Thoracic aorta (tissue), 2 donors: ENCODE measurements at places on chromosomes 1 and 21. TPM values are rescaled to one million over a fixed set of nuclear protein-coding genes. Genes with fewer than 3 reads are reported as not detected.

Gene CRP
- not detected for total RNA-seq

Gene AMY1A
- not detected for total RNA-seq

Gene C8A
- total RNA-seq: not detected

Gene SVBP
- total RNA-seq: 20.9 TPM

Gene WNT3A
- not detected for total RNA-seq

Gene MYBPH
- total RNA-seq: not detected

Gene LAPTM5
- 91.0 TPM for total RNA-seq

Gene RHD
- total RNA-seq: not detected

Gene SERTAD4
- total RNA-seq: 5.8 TPM

Gene SRGAP2C
- 19.1 TPM for total RNA-seq

DNA sequence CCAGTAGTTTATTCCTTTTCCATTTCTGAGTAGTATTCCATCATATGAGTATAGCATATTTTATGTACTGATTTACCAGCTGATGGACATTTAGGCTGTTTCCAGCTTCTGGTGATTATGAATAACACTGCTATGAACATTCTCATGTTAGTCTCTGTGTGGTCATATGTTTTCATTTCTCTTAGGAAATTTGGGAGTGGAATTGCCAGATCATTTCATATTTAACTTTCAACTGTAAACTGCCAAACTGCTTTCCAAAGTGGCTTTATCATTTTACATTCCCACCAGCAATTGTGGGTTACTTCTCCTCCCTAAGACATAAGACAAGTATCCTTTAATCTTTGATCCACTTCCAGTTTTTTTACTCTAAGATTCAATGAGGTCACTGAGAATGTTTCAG is 85.7 kb upstream of the RALGPS2 start:
- DNase-seq: no peak

GRCh38 chr1:169877800-169878491 is 15.8 kb downstream of the SCYL3 start:
- no peak for DNase-seq

- DNase-seq: no peak
These were observed 375 bp upstream of the GJA4 start for GRCh38 chr1:34792424-34792823.

DNA sequence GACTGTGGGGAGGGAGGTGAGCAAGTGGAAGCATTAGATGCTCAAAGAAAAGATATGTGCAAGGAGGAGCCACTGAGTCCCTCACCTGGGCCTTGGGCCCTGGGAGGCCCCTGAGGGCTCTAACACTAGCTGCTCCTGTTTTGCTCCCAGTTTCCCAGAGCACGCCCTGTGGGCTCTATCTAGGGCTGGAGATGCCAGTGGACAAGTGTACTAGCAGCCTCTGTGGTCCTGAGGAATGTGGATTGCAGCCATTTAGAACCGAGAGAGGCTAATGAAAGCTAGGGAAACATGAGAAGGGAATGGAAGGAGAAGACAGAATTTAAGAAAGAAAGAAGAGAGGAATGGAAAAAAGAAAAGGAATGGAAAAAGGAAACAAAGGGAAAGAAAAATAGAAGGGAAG is 10.0 kb upstream of the TBX15 start:
- no peak for DNase-seq

- DNase-seq: no peak
These were observed 8.9 kb downstream of the CACHD1 start for GRCh38 chr1:64478594-64479470.

GRCh38 chr1:155669233-155670162 is 19.1 kb downstream of the YY1AP1 start:
- DNase-seq: no peak

- DNase-seq: no peak
These were observed 8.3 kb upstream of the SYT14 start for GRCh38 chr1:209929751-209930150.

GRCh38 chr1:55245781-55246180 is 30.6 kb upstream of the USP24 start:
- no peak for DNase-seq

DNA sequence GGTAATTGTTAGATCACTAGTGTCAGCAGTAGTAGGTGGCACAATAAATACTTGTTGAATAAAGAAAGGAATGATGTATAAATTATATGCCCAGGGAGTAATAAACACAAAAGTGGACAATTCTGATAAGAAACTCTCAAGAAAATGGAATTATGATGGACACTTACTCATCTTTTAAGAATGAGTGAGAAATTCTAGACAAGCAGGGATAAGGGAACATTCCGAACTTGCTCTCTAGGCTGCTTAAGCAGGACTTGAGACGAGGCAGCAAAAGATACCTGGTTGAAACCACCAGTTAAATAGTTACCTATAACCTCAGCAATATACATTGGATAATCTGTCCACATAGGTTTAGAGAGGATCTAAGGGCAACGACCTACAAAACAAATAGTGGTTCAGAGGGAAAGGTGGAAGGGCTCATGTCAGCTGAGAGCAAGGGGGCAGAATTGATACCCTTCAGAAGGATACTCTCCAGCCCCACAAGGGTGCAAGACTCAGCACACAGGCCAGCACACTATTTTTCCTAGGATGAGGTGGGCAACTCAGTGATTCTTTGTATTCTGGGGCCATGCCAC is 46.3 kb downstream of the XCL2 start:
- DNase-seq: no peak

DNA sequence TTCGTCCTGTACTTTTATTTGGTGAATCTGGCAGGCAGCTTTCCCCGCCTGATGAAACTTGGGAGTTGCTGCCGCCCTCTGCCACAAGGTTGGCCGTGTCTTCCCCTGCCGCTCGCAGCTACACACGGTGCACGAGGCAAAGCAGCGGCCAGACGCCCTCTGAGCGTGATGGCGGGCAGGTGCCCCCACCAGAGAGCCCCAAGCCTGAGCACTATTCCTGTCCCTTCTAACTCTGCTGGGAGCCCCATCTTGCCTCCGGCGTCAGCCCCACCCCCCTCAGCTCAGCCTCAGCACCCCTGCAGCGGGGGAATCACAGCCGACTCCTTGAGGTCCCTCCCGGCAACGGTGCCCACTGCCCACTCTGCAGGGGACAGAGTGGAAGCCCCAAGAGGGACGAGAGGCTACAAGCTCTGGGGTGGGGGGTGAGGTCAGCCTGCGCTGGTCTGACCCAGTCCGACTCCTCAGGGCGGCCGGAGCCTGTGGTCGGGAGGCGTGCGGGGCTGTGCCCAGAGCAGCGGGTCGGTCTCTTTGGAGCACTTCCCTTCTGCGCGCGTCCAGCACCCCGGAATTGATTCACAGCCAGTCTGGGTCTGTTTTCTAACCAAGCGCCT is 41.3 kb downstream of the RIPK4 start:
- DNase-seq: no peak

DNA sequence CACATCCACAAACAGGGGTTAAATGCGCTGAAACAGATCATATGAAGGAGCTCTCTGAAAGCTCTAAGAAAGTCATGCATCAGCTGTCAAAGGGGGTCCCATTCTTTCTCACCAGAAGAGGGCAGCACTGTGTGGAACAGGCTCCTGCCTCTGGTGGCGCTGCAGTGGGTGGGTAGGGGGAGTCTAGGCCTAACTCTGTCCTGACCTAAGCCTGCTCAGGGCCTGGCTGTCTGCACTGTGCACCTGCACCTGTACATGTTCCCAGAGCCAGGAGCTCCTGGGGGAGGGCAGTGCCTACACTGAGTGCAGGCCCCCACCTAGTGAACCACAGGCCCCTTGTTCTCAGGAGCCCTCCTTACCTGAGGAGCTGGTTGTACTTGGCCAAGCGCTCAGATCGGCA is 16.0 kb downstream of the ENO1 start:
- no peak for DNase-seq

- no peak for DNase-seq
These were observed 4.3 kb upstream of the MIIP start for GRCh38 chr1:12015001-12015491.

DNA sequence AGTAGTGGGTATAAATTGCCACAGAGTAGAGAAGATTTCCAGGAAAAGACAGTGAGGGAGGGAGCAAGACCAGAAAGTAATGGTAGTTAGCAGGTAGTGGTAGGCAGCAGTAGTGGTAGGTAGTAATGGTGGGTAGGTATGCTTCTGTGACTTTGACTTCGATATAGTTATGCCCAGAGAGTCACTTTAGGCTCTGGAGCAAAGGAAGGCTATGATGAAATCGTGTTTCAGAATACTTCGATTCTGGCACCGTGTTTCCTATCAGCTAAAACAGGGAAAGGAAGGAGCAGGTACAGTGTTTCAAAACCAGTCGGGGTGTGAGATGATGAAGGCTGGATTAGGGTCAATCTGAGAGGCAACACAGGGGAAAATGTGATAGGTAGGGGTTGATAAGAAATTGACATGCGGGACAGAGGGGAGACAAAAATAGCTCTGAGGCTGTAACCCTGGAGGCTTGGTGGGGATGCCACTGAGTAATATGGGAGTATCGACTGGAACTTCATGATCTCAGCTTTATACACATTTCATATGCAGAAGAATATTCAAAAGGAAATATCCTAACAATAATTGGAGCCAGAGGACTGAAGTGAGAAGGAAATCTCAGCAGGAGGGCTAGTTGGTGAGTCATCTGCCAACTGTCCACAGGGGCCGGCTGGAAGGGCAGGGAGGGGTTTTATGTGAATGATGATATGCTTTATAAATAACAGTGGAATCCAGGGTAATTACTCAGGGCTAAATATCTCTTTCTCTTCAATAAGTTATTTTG is 25.2 kb upstream of the TRIM45 start:
- no peak for DNase-seq

- DNase-seq: no peak
These were observed 170.0 kb upstream of the L1TD1 start for GRCh38 chr1:62024690-62025089.

DNA sequence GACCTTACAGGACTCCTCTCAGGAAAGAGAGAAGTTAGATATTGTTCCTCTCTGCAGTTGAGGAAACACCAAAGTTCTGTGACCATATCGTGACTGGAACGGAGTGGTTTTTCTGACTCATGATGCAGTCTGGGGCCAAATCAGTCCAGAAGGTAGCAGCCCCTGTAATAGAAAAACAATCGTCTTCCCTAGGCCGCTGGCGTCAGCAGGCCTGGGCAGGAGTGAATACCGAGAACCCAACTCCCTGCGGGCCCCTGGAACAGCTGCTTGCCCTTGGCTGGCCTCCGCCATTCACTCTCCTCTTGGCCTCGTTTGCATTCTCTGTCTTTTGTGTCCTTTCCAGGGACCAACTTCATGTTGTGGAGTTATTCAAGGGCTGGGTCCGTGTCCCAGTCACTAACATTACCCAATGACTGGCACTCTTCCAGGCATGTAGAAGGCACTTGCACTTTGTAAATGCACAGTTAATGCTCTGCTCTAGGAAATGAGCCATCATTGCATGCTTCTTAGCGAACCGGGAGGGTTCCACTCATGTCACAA is 10.9 kb upstream of the CD101 start:
- peak; percentile 60 for DNase-seq

DNA sequence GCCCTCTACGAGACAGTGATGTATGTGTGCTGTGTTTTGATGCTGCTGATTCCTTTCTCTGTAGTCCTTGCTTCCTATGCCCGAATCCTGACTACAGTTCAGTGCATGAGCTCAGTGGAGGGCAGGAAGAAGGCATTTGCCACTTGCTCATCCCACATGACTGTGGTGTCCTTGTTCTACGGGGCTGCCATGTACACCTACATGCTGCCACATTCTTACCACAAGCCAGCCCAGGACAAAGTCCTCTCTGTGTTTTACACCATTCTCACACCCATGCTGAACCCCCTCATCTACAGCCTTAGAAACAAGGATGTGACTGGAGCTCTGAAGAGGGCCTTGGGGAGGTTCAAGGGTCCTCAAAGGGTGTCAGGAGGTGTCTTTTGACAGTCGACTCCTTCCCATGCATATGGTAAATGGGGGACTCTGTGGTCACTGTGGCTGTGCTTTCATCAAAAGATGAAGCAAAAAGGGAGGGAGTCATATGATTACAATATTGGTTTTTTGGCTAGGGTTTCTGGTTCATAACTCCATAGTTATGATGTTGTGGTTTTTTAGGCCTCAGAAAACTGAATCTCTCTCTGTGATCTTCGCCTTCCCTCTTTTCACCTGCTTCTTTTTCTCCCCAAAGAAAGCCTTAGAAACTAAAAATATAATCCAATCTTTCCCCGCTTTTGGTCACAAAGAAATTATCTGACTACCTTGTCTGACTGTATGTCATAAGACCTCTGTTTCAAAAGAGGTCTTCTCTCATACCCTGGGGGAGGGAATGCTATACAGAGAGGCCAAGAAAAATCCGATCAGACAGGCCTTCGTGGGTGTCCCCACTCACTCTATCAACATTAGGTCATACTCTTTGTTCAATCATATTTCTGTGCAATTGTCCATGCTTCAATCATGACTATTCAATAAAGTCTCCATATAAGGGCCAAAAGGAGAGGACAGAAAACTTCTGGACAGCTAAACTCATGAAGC is 4.2 kb downstream of the OR2T1 start:
- DNase-seq: no peak

GRCh38 chr1:181141431-181141910 is 53.0 kb downstream of the IER5 start:
- peak; percentile 61 for DNase-seq

DNA sequence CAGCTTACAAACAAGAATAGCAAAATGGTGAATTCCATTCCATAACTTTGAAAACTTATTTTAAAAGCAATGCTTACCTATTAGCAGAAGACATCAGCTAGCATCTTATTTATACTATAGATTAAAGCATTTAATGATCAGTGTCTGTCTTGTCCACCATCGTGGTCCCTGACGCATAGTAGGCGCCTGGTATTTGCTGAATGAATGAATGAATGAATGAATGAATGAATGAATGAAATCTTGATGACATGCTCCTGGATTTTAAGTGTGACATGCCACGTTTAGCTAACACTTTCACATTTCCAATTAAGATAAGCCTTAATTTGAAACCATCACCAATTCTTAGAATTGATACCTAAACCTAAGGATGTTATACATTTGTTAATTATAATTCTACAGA is 39.9 kb downstream of the COP1 start:
- no peak for DNase-seq

- DNase-seq: no peak
These were observed 62.4 kb downstream of the SLC22A15 start for GRCh38 chr1:116038679-116039078.

GRCh38 chr1:113390871-113391648 is 745 bp downstream of the MAGI3 start:
- no peak for DNase-seq

DNA sequence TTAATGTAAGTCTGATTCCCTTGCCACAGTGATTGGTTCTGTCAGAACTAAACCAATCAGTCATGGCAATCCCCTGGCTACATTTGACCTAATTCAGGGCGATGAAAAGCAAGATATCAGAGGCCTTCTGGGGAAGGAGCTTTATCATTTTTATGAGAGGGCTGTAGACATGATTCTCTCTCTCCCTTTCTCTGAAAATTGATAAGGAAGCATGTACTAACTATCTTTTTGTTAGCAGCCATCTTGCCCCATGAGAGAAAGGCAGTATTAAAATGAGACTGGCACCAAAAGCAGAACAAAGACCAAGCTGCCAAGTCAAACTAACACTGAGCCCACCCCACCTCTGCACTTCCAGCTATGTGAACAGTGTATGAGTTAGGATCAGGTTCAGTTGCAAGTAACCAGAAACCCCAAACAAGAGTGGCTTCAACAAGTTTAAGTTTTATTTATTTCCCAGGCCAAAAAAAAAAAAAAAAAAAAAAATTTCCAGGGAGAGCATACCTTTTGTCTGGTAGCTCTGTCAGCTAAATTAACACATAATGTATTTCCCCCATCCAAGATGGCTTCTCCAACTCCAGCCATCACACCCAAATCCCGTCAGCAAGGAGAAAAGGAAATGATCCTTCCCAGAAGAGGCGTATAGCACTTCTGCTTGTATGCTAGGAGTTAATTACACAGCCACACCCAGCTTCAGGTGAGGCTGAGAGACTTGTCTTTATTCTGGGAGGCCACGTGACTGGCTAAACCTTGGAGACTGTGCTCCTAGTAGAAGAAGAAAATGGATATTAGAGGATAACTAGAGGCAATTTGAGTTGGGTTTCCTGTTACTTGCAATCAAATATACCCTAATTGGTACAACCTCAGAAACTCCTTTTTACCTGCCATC is 105.8 kb upstream of the RALGPS2 start:
- no peak for DNase-seq
